NCI-H146 (cell line): ENCODE measurements at places on chromosomes 5 and 9.

GRCh38 chr9:105330755-105331154, 86.3 kb downstream of the SLC44A1 start:
- DNase-seq: no peak

GRCh38 chr5:84779186-84779585, 394.5 kb upstream of the EDIL3 start:
- DNase-seq: no peak

- DNase-seq: peak; percentile 39
Measured at GRCh38 chr9:101398930-101399642, 435 bp downstream of the ZNF189 start.

GRCh38 chr9:125233678-125234077, 7.5 kb downstream of the HSPA5 start:
- no peak for DNase-seq

GRCh38 chr5:96753017-96753397, 54.7 kb downstream of the ERAP1 start:
- DNase-seq: no peak

DNA sequence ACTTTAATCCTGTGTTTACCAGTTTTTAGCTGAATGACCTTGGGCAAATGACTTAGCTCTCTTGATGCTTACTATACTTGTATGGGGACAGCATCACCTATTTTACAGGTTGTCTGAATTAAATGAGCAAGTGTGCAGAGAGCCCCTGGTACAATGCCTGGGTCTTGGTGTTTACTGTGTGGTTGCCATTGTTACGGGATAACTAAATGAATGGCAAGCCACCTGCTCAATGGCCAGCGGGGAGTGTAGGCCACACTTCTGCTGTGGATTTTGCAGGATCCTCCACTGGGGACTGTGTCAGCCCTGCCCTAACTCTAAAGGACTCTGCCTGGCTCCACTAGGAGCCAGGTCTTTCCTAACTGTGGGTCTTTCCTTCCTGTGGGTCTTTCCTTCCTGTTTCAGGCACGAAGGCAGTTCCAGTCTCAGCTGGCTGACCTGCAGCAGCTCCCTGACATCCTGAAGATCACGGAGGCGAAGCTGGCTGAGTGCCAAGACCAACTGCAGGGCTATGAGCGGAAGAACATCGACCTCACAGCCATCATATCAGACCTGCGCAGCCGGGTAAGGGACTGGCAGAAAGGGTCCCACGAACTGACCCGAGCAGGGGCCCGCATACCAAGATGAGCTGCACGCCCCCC, 10.3 kb upstream of the GLE1 start:
- peak; percentile 87 for DNase-seq

DNA sequence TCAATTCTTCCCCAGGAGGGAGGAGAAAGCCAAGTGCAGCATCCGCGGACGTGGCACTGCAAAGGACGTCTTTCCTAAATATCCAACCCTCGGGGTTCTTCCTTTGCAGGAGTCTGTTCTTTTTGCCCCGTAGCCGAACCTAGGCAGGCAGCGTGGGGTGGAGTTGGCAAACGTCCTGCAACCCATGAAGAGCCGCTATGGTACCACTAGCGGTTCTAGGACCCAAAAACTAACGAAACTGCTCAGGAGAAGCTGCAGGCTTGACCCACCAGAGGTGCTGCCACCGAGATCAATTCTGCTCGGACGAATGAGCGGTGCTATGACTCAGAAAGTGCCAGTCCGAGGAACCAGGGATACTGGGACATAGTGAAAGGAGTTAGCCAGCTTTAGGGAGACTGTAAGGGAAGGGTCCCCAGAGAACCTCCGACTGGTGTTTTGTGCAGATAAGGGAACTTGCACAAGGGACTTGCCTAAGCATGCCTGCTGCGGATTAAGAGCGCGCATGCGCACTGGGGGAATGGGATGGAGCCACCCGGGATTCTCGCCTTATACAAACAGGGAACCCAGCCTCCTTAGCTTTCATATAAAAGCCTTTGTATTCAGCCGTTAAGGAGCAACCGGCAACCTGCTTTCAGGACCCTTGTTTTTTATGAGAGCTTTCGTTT, 32.7 kb downstream of the ANXA2R start:
- peak; percentile 80 for DNase-seq

GRCh38 chr9:136695955-136696354, 8.7 kb upstream of the AGPAT2 start:
- peak; percentile 80 for DNase-seq

GRCh38 chr5:53166183-53166495, 56.6 kb upstream of the MOCS2 start:
- DNase-seq: no peak

- DNase-seq: no peak
Measured at GRCh38 chr9:135117281-135117680, 29.8 kb downstream of the OLFM1 start.

- DNase-seq: no peak
Measured at GRCh38 chr5:82314964-82315758, 37.0 kb upstream of the RPS23 start.

DNA sequence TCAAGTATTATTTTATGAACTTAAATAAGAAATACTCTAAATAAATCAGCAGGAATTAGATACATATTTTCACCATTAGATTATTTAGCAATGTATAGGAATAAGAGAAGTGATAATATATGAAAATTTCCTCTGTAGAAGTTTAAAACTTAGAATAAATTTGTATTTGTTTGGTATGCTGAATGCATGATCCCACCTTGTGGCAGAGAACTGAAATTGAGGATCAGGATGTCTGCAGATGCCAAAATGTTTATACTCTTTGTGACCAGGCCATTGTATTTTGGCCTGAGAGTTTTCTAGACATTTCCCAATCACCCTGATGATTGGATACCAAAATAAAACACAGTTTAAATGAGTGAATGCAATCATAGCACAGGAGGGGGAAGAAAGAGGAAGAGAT, 6.3 kb downstream of the TYRP1 start:
- no peak for DNase-seq

DNA sequence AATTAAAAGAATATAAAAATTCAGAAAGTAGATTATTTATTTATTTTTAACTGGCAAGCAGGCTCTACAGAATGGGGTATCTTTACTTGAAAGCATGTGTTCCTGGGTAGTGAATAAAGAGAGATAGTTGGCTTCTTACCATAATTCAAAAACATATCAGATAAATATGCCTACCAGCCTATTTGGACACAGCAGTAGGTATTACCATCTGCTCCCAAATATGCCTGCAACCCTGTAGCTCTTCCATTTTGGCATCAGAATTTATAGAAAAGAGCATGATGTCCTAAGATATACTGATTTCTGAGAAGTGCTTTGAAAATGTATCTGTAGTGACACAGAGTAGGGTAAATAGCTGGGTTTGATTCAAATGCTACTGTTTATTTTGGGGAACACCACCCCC, 1300.5 kb upstream of the DMAC1 start:
- peak; percentile 18 for DNase-seq

DNA sequence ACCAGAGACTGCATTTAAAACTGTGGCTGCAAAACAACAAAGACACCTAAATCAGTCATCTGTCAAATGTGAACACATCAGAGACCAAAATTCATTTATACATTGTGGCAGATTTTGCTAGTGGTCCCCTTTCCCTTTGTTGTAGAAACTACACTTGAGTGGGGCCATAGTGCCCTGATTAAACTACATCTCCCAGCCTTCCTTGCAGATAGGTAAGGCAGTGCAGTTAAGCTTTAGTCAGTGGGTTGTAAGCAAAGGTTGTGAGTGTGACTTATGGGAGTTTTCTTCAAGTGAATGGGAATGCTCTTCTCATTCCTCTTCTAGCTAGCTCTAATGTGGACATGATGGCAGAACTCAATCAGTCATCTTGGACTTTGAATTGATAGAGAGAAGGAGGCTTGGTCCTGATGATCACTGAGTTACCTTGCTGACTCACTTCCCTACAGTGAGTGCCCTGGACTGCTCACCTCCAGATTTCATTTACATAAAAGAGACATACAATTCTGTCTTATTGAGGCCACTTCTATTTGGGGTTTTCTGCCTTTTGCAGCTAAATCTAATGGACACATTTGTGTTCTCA, 35.2 kb upstream of the SPARC start:
- no peak for DNase-seq

DNA sequence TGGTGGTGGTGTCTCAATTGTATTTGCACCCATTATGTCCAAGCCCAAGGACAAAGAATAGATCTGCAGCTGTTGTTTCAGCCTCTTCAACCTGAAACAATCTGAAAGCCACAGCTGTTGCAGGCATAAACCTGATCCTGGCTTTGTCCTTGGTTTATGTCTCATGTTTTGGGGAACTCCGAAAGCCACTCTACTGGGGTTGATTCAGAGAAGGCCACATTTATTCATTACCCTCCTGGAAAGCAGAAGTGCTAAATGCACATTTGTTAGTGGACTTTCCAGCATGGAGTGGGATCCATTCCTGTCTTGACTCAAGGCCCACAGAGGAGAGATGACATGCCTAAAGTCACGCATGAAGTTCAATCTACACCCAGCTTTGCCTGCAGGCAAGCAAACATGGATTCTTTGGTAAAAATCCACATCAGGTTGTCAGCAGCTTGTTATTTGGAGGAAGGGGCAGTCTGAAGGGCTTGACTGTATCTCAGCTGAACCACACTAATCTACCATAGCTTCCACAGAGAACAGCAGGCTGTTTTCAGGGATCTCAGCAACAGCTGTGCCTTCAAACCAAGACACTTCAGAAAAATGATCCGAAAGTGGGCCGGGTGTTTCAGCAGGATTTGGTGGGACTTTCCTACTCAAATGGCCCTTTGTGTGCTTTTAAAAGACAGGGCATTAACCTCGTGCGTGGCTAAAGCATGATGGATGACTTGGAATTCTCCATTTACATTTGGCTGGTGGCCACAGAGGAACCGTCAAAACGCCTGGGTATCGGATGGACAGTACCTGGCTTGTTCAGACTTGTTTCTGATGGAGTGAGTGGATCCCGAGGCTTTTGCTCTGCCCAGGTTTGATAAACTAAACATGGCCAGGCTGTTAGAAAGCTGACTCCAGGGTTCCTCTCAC, 36.2 kb upstream of the ADAM19 start:
- DNase-seq: no peak

DNA sequence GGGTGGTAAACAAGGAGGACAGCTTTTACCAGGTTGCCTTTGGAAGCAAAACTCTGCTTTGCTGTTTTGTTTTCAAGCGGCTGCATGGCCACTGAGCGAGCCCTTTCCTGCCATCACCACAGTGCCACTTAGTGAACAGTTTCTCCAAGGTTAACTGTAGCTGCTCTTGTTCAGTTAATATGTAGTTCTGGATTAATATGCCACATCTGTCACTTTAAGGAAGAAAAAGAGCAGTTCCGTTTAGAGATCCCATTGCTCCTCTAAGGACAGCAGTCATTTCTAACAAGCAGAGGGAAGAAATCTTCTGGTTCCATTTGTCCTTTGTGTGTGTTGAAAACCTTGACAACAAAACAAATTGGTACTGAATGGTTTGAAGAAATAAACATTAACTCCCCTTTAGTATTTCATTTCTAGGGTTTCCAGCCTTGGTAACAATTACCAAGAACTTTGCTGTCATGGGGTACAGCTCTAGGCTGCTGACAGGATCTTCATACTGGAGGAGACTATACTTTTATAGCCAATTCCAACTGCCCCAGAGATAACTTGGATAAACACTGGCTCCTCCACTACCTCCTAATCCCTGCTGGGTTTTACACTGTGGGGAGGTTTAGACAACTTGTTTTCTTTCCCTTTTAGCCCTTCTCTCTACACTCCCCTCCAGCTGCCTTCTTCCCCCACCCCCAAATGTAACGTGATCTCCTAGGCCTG, 10.3 kb upstream of the ABL1 start:
- peak; percentile 52 for DNase-seq

GRCh38 chr5:155783246-155783645, 543.7 kb upstream of the SGCD start:
- DNase-seq: no peak

DNA sequence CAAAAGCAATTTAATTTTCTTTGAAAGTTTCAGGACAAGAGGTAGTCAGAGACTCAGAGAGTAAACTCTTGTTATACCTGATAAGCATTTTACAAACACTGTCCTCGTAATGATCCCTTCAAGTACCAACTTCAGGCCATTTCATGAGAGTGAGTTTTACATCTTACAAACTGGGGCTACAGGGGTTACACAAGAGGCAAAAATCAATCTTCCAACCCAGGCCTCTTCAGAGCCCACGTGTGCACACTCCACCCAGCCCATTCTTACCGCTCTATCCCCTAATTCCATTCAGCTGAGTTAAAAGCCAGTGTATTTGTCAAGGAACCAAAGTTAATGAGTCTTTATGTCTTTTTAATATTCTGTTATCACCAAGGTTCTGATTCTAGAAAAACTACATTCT, 46.5 kb downstream of the PSMB7 start:
- DNase-seq: no peak

- no peak for DNase-seq
Measured at GRCh38 chr5:135578305-135578684, 496 bp downstream of the CXCL14 start.

DNA sequence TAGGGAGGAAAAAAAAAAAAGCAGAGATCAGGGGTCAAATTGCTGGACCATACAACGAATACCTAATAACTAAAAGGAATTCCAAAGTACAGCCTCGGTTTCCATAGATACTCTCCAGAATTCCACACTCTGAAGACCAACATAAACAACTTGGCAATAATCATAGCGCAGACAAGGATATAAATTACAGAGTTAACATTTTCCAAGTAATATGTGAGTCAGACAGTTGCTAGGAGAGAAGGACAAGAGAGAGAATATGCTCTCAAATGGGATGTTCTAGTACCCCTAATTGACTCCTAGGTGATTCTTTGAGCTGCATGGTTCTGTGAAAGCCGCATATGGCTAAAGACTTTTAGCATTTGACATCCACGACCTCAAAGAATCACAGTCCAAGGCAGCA, 165.2 kb downstream of the FRMD3 start:
- no peak for DNase-seq

DNA sequence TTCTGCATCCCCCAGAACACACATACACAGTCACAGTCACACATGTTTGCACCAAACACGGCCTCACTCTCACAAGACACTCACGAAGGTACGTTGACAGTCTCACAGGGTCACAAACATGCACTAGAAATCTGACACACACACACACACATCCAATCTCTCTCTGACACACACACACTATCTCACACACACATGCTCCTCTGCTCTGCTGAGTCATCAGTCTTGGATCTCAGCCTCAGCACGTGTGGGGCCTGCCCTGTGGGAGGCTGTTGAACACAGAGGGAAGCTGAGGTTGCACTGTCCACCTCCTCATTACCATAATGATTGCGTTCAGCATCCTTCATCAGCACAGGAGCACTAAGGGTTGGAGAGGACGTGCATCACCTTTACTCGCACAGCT, 188.8 kb downstream of the MTRR start:
- no peak for DNase-seq

- DNase-seq: no peak
Measured at GRCh38 chr9:101652601-101653175, 57.9 kb upstream of the PPP3R2 start.

- no peak for DNase-seq
Measured at GRCh38 chr9:14706530-14707140, 13.4 kb upstream of the ZDHHC21 start.

- no peak for DNase-seq
Measured at GRCh38 chr9:108671176-108671575, 184.6 kb downstream of the ACTL7B start.

- DNase-seq: no peak
Measured at GRCh38 chr5:56525113-56525512, 290.2 kb upstream of the MAP3K1 start.

- peak; percentile 16 for DNase-seq
Measured at GRCh38 chr5:101390151-101390908, 487.2 kb upstream of the ST8SIA4 start.

GRCh38 chr5:176692839-176693476, 45.7 kb downstream of the TSPAN17 start:
- peak; percentile 79 for DNase-seq
